ENCODE measurements at places on chromosomes 7 and 10.

DNA sequence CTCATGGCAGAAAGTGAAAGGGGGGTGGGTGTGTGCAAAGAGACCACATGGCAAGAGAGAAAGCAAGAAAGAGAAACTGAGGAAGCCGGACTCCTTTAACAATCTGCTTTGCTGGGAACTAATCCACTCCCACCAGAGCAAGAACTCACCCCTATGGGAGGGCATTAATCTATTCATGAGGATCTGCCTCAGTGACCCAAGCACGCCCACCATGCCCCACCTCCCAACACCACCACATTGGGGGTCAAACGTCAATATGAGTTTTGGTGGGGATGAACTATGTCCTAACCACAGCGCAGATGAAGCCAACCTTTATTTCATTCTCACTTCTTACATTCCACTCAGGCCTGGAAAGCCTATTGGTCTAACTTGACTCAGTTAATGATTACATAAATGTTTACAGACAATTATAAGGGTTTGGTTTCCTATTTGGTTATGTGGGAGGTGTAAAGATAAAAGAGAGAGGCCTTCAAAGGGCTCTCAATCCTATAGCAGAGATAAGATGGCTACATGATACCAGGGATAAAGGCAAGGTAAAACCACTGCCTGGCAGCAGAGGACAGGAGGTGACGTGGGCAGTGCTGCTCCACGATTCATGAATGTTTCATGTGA lies 601.8 kb downstream of the PARD3 start:
- DNase-seq: no peak

DNA sequence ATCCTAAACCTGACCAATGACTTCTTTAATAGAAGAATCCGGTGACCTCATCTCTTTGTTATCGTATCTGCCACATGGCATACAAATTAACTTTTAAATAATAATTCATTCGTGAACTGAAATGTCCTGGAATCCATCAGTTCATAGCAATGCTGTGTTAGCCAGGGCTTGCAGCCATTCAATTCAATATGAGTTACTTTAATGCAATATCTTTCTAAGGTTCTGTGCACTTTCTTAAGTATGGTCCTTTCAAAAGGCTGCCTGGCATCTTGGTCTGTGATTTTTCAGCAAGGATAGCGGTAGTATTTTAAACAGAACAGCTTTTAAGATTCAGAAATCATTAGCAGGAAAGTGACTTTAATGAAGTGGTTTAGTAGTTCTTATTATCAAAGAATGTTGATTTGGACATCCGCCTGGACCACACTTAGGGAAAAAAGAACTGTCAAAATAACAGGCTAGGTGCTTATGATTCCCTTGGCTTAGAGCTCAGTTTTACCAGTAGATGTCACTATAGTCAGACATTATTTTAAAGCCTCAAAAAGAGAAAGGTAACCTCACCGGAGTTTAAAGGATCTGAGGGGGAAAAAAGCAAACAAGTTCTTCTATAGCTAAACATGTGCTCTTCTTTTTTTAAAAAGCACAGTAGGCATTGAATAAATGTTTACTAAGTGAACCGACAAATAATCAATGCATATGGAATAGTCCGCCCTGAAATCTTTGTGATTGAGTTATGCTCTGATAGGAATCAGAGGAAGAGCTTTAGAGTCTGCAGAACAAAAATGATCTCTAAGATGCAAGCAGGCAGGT lies 22.7 kb downstream of the SLC35G1 start:
- DNase-seq: no peak

- no peak for DNase-seq
These were observed 23.7 kb downstream of the NKX6-2 start for GRCh38 chr10:132762267-132762666.

- DNase-seq: no peak
These were observed 49.6 kb downstream of the LGI1 start for GRCh38 chr10:93807371-93807770.

DNA sequence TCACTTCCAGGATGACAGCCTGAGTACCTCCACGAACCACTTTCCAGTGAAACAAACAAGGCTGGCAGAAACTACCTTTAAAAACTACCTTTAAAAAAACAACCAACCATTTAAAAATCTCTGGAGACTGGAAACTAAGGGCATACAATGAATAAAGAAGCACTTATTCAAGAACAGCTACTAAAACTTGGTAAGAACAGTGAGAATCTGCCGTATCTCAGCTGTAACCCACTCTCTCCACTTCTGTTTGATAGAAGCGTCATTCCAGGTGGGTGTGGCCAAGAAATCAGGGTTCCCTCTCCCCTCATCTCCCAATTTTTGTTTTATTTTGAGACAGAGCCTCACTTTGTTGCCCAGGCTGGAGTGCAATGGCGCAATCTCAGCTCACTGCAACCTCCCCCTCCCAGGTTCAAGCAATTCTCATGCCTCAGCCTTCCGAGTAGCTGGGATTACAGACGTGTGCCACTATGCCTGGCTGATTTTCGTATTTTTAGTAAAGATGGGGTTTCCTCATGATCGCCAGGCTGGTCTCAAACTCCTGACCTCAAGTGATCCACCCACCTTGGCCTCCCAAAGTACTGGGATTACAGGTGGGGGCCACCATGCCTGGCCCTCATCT lies 158.8 kb upstream of the CHST15 start:
- DNase-seq: no peak

- DNase-seq: no peak
These were observed 183.9 kb downstream of the THSD7A start for GRCh38 chr7:11648101-11648500.

DNA sequence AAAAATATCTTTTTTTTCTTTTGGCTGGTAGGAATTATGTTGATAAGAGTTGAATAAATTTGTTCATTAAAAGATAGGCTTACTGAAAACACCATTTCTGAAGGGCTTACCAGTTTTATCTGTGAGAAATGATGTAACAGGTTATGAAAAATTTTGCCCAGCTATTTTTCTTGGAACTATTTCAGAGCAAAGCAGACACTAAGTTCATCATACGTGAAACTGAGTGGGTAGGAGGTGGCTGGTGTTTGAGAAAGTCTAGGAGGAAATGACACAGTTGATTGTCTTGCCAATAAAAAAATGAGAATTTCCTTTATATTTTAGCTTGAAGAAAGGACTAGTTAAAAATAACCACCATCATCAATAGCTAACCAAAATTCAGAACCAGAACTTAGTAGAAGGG lies 6.2 kb upstream of the MRC1 start:
- no peak for DNase-seq

- no peak for DNase-seq
These were observed 31.1 kb downstream of the LMTK2 start for GRCh38 chr7:98137826-98138151.

DNA sequence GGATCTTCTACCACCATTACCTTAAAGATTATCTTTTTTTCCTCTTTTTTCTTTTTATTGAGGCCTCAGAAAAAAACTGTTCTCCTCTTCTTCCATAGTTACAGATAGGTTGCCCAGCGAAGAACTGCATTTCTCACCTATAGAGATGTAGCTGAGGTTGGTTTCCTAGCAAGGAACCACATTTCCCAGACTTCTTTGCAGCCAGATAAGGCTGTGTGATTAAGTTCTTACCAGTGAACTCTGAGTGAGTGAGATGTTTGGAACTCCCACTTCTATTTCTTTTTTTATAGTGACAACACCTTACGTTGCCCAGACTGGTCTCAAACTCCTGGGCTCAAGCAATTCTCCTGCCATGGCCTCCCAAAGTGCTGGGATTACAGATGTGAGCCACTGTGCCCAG lies 5.9 kb upstream of the MCMBP start:
- DNase-seq: no peak

DNA sequence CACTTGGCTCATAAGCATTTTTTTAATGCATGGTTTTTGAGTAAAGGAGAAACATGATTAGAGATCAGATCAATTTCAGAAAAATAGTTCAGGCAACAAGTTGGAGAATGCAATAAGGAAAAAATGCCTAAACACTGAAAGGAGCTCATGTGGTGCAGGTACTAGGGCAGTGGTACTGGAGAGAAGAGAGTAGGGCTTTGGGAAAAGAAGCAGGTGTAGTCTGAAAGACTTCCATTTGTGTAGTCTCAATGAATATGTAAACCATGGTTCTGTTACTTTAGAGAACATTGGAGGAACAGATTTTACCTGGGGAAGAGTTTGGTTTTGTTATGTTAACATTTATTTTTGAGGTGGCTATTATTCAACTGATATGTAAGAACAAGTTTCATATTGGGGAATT lies 5.5 kb downstream of the GTPBP10 start:
- no peak for DNase-seq

- no peak for DNase-seq
These were observed at the start of gene NRAP for GRCh38 chr10:113663908-113664307. NRAP (minus strand) TSS chr10:113664041; CDS start chr10:113663882, 159 bp downstream.

DNA sequence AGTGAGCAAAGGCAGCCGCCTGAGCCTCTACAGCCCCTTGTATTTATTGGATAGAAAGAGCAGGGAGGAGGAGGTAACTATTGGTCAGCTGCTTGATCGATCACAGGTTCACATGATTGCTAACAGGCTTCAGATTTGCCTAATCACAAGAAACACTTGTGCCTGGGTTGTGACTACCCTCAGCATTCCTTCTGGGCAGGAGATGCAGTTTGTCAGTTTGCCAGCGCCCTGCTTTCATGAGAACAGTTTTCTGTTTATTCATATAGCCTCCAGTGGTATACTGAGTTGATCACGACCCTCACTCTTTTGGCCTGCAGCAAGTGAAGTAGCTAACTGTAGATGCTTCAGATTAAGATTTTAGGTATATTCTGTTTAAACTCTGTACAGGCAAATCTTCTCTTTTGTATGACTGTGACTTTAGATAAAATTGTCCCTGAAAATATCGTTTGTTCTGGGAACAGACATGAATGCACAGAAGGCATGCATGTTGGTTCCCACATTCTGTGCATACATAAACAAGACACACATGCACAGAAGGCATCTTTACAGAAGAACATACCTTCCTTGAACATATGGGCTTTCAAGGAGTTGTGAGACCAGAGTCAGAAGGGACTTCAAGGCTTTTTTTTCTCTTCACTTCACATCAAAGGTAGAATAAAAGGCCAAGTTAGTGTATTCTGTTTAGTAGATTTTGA lies 422.4 kb upstream of the STEAP1 start:
- DNase-seq: no peak

DNA sequence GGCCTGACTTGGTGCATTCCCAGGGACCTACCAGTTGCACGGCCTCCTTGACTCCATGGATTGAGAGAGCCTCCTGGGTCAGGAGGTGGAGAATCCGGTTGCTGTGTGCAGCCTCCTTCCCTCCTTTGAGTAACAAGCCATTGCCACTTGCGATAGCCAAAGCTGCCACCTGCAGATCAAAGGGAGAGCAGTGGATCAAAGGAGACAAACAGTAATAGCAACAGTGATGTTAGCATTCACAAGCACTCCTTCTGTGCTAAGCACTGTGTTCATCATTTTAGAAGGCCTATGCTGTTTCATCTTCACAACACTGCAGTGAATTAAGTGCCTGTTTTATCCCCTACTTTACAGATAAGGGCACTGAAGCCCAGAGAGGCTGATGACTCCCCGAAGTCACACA lies 40.1 kb downstream of the ALDH18A1 start:
- DNase-seq: no peak

- no peak for DNase-seq
These were observed 120.2 kb upstream of the LRRTM3 start for GRCh38 chr10:66805612-66806011.

GRCh38 chr10:44036425-44036824 lies 348.5 kb downstream of the CXCL12 start:
- no peak for DNase-seq

DNA sequence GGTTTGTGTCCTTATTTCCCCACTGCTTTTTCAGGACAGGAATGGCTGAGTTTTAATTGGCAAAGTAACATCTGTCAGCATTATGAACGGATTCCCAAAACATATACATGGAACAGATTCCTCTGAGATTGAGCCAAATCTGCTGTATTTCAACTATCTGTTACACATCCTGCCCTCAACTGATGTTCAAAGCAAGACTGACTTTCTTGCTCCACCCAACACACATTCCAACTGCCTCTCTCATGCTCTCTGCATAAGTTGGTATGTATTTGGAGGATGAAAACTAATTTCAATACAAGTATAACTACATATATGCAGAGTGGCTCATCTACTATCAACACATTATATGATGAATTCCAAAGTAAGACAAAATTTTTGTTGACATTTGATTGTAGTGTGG lies 342.2 kb downstream of the GATA3 start:
- DNase-seq: no peak

Data from NCI-H2029 (cell line).